ENCODE measurements at places on chromosomes 7 and 10.

GRCh38 chr7:30740417-30741181, 11.3 kb upstream of the INMT start:
- no peak overlapping the region for H3K4me3 ChIP-seq
- DNase-seq: peak; percentile 53
- H3K27me3 ChIP-seq: peaks cover 4% of the 10 kb centered on the region
- peaks cover 2% of the 10 kb centered on the region for H3K4me1 ChIP-seq
- H3K27ac ChIP-seq: no peak overlapping the region

- H3K4me3 ChIP-seq: no peak overlapping the region
- H3K4me1 ChIP-seq: peaks cover 35% of the 10 kb centered on the region
- DNase-seq: no peak
- peak overlapping the region; percentile 80 for H3K27ac ChIP-seq
Measured at GRCh38 chr10:26543567-26544306, 105.6 kb downstream of the APBB1IP start.

DNA sequence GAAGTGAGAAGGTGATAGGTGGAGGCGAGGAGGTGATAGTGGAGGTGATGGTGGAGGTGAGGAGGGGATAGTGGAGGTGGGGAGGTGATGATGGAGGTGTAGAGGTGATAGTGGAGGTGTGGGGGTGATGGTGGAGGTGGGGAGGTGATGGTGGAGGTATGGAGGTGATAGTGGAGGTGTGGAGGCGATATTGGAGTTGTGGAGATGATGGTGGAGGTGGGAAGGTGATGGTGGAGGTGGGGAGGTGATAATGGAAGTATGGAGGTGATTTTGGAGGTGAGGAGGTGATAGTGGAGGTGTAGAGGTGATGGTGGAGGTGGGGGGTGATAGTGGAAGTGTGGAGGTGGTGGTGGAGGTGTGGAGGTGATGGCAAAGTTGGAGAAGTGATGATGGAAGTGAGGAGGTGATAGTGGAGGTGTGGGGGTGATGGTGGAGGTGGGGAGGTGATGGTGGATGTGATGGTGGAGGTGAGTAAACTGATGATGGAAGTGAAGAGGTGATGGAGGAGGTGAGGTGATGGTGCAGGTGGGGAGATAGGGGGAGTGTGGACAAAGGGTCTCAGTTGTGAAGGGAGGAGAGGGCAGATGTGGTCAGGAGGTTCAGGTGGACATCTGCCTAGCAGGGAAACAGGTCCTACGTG, 36.6 kb downstream of the ADCY1 start:
- no peak for DNase-seq
- H3K27me3 ChIP-seq: peaks cover 13% of the 10 kb centered on the region
- H3K4me3 ChIP-seq: no peak overlapping the region
- H3K36me3 ChIP-seq: no peaks in the 10 kb centered on the region
- H3K4me1 ChIP-seq: no peaks in the 10 kb centered on the region
- no peak overlapping the region for H3K27ac ChIP-seq

GRCh38 chr7:100556541-100556940, 17.2 kb downstream of the SAP25 start:
- peaks cover 5% of the 10 kb centered on the region for H3K4me1 ChIP-seq
- H3K27me3 ChIP-seq: no peaks in the 10 kb centered on the region
- DNase-seq: no peak
- no peak overlapping the region for H3K27ac ChIP-seq
- H3K36me3 ChIP-seq: peaks cover 27% of the 10 kb centered on the region

- no peaks in the 10 kb centered on the region for H3K4me1 ChIP-seq
- peaks cover 23% of the 10 kb centered on the region for H3K36me3 ChIP-seq
- no peaks in the 10 kb centered on the region for H3K27me3 ChIP-seq
- no peak for DNase-seq
- no peak overlapping the region for H3K27ac ChIP-seq
Measured at GRCh38 chr10:92354587-92354986, 63.6 kb downstream of the MARCHF5 start.

DNA sequence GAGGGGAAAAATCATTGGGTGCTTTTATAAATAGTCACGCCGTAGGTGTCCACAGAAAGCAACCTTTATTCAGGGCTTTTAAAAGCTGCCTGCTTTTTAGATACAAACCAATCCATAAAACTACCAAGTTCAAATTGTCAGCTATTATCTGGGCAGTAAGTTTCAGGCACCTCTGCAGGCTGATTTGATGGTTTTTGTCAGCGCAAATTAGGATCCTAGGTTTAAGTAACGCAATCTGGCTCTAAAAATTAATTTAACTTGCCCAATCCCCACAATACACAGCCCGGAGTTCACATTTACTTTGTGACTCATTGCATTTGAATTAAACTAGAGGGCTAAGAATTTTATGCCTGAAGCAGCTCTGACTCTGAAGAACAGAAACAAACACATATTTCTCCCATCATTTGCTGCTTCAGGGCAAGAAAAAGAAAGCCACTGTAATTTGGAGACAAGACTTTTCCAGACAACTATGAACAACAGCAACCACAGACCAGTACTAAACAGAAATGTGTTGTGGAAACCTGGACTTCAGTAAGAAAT, 43.3 kb downstream of the NRP1 start:
- no peak for DNase-seq
- H3K27me3 ChIP-seq: peaks cover 3% of the 10 kb centered on the region
- no peak overlapping the region for H3K4me3 ChIP-seq
- H3K36me3 ChIP-seq: no peaks in the 10 kb centered on the region

GRCh38 chr7:139522830-139523198, 671 bp upstream of the CLEC2L start:
- H3K4me1 ChIP-seq: no peaks in the 10 kb centered on the region
- DNase-seq: no peak
- H3K27me3 ChIP-seq: peaks cover 41% of the 10 kb centered on the region
- no peaks in the 10 kb centered on the region for H3K36me3 ChIP-seq
- no peak overlapping the region for H3K27ac ChIP-seq

- no peaks in the 10 kb centered on the region for H3K4me1 ChIP-seq
- no peaks in the 10 kb centered on the region for H3K27me3 ChIP-seq
- no peak overlapping the region for H3K4me3 ChIP-seq
- no peak for DNase-seq
Measured at GRCh38 chr7:82975811-82976468, 186.7 kb downstream of the PCLO start.

DNA sequence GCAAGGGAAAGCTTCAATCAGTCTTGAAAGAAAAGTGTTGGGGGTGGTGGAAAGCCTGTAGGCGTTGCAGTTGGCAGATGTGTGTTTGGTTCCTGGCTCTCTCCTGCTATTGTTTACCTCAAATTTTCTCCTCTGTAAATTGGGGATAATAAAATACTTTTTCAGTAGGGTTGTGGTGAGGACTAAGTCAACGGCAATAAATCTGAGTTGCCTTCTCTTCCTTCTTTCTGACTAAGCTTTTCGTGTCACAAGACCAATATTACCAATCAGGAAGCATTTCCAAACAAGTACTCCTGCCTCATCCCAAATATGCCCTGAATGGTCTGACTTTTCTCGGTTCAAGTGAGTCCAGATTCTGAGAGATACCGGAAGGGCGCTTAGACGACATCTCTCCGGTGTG, 54.0 kb downstream of the CREB5 start:
- H3K4me1 ChIP-seq: no peaks in the 10 kb centered on the region
- DNase-seq: no peak
- H3K27ac ChIP-seq: no peak overlapping the region
- no peaks in the 10 kb centered on the region for H3K36me3 ChIP-seq
- H3K4me3 ChIP-seq: no peak overlapping the region
- H3K27me3 ChIP-seq: peaks cover 10% of the 10 kb centered on the region

DNA sequence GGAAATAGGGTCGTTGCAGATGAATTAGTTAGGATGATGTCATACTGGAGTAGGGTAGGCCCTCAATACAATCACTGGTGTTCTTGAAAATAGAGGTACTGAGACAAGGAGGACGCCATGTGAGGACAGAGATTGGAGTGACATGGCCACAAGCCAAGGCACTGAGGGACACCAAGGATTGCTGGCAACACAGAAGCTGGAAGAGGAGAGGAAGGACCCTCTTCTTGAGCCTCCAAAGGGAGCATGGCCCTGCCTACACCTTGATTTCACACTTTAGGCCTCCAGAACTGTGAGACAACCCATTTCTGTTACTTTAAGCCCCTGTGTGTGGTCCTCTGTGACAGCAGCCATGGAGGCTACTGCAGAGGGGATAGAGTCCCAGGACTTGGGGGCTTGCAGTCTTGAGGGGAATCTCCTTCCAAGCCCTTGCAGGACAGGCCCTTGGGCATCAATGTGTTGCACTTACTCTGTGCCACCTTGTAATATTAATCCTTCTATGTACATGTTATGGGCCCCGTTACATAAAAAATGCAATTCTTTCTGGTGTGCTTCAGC, 3.7 kb upstream of the AOC1 start:
- no peak overlapping the region for H3K4me3 ChIP-seq
- H3K36me3 ChIP-seq: no peaks in the 10 kb centered on the region
- no peak for DNase-seq
- no peaks in the 10 kb centered on the region for H3K4me1 ChIP-seq

DNA sequence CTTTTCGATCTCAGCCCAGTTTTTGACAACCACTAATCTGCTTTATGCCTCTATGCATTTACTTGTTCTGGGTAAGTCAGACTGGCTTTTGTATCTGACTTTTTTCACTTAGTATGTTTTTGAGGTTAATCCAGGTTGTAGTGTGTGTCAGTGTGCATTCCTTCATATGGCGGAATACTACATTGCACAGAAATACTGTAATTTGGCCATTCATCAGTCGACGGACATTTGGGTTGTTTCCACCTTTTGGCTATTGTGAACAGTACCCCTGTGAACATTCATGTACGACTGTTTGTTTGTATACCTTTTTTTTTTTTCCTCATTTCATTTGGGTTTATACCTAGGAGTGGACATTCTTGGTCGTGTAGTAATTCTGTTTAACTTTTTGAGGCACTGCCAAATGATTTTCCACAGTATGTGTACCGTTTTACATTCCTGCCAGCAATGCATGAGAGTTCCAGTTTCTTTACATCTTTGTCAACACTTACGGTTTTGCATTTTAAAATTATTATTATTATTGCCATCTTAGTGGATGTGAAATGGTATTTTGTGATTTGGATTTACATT, 57.4 kb downstream of the MKLN1 start:
- H3K4me3 ChIP-seq: no peak overlapping the region
- peaks cover 25% of the 10 kb centered on the region for H3K36me3 ChIP-seq
- no peaks in the 10 kb centered on the region for H3K27me3 ChIP-seq
- no peak for DNase-seq

GRCh38 chr7:134691546-134692343, 45.1 kb downstream of the BPGM start:
- no peaks in the 10 kb centered on the region for H3K36me3 ChIP-seq
- H3K27me3 ChIP-seq: peaks cover 8% of the 10 kb centered on the region
- no peak overlapping the region for H3K4me3 ChIP-seq
- no peak overlapping the region for H3K27ac ChIP-seq
- H3K4me1 ChIP-seq: no peaks in the 10 kb centered on the region

GRCh38 chr7:101869026-101869900, 51.8 kb downstream of the CUX1 start:
- no peak for DNase-seq
- no peak overlapping the region for H3K4me3 ChIP-seq
- no peak overlapping the region for H3K27ac ChIP-seq
- H3K36me3 ChIP-seq: peaks cover 1% of the 10 kb centered on the region

DNA sequence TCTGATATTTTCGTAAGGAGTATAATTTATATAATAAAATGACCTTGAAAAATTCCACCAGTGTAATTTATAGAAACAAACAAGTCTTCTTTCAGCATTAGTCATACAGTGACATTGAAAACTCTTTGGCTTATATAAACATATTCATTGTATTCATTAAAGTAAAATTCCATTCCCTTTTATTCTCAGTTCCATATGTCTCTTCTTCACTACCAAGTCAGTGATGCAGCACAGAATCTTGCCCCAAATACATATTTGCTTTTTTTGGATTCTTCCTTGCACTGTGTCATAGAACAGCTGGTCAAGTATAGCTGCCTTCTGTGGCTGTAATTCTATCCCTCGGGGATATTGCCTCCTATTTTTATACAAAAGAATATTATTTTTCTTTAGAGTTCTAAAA, 884.5 kb upstream of the POT1 start:
- no peak for DNase-seq
- H3K4me3 ChIP-seq: no peak overlapping the region
- H3K27ac ChIP-seq: no peak overlapping the region
- H3K4me1 ChIP-seq: no peaks in the 10 kb centered on the region
- no peaks in the 10 kb centered on the region for H3K27me3 ChIP-seq

GRCh38 chr10:52447931-52448353, 133.9 kb downstream of the DKK1 start:
- no peak overlapping the region for H3K4me3 ChIP-seq
- H3K27ac ChIP-seq: no peak overlapping the region
- no peaks in the 10 kb centered on the region for H3K4me1 ChIP-seq
- no peaks in the 10 kb centered on the region for H3K27me3 ChIP-seq
- no peak for DNase-seq

- no peaks in the 10 kb centered on the region for H3K36me3 ChIP-seq
- no peak for DNase-seq
- H3K27me3 ChIP-seq: peaks cover 4% of the 10 kb centered on the region
- no peak overlapping the region for H3K27ac ChIP-seq
Measured at GRCh38 chr7:55236476-55236875, 128.7 kb upstream of the LANCL2 start.
